ENCODE measurements at places on chromosomes 4 and X. TPM values are rescaled to one million over a fixed set of nuclear protein-coding genes. Genes with fewer than 3 reads are reported as not detected.

- DNase-seq = no peak
Measured at GRCh38 chr4:62912531-62912930, 1496.7 kb downstream of the TECRL start.

- DNase-seq = no peak
Measured at GRCh38 chr4:64564126-64564525, 154.9 kb upstream of the TECRL start.

GRCh38 chrX:120752431-120753082, 122.7 kb upstream of the C1GALT1C1 start:
- no peak for DNase-seq

Gene NPNT
- 119 TPM for total RNA-seq

GRCh38 chr4:41281038-41281634, 24.4 kb downstream of the UCHL1 start:
- peak; percentile 85 for DNase-seq

GRCh38 chrX:21766101-21766500, 8.2 kb upstream of the SMPX start:
- DNase-seq = no peak

- no peak for DNase-seq
Measured at GRCh38 chr4:123288309-123289025, 108.1 kb upstream of the SPRY1 start.

Gene TAF7L
- total RNA-seq = not detected

- no peak for DNase-seq
Measured at GRCh38 chr4:81290813-81291212, 75.8 kb upstream of the PRKG2 start.

- no peak for DNase-seq
Measured at GRCh38 chr4:14138106-14138505, 510.6 kb upstream of the BOD1L1 start.

Gene RNF128
- total RNA-seq = 20.8 TPM

DNA sequence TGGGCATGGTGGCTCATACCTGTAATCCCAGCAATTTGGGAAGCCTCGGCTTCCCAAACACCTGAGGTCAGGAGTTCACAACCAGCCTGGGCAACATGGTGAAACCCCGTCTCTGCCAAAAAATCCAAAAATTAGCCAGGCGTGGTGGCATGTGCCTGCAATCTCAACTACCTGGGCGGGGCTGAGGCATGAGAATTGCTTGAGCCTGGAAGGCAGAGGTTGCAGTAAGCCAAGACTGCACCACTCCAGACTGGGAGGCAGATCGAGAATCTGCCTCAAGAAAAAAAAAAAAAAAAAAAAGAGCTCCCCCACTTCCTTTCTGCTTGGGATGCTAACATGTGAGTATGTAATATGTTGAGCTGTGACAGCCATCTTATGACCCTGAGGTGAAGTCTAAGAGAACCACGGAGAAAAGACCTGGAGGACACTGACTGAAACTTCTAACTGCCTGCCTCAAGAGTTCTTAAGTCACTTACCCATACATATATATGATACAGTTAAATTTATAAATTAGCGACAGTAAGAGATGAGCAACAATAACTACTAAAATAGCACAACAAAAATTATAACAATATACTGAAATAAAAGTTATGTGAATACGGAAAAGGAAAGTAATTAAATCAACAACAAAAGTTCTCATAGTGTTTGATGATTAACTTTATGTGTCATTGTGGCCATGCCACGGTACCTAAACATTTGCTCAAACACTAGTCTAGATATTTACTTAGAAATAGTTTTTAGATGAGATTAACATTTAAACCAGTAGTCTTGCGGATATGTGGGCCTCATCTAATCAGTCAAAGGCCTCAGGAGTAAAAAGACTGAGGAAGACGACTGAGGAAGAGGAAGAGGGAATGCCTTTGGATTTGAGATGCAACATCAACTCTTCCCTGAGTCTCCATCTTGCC, 178.3 kb downstream of the OPHN1 start:
- no peak for DNase-seq

Gene SMPX
- total RNA-seq = not detected

Gene SPIN2A
- 0.60 TPM for total RNA-seq

Gene FGB
- 0.26 TPM for total RNA-seq
